ENCODE measurements at places on chromosomes 16 and 17. TPM values are rescaled to one million over a fixed set of nuclear protein-coding genes. Genes with fewer than 3 reads are reported as not detected.

Gene KIF18B
- total RNA-seq = 0.25 TPM

Gene C1QL1
- total RNA-seq = 2.7 TPM

Gene SLC2A4
- total RNA-seq = 0.25 TPM

Gene GPR139
- total RNA-seq = 2.5 TPM

Gene ARHGDIG
- 29.5 TPM for total RNA-seq

Gene RAB11FIP3
- 29.0 TPM for total RNA-seq

Gene ARL16
- 38.8 TPM for total RNA-seq

Gene CBLN1
- 9.3 TPM for total RNA-seq

Gene TBC1D3C
- total RNA-seq = under 0.01 TPM

Gene CCDC154
- 0.49 TPM for total RNA-seq

Gene CCL17
- not detected for total RNA-seq

Gene MCRIP2
- 9.3 TPM for total RNA-seq

Gene SPATA32
- not detected for total RNA-seq

Gene LASP1
- total RNA-seq = 53.1 TPM
